ENCODE measurements at places on chromosomes 11 and 22.

DNA sequence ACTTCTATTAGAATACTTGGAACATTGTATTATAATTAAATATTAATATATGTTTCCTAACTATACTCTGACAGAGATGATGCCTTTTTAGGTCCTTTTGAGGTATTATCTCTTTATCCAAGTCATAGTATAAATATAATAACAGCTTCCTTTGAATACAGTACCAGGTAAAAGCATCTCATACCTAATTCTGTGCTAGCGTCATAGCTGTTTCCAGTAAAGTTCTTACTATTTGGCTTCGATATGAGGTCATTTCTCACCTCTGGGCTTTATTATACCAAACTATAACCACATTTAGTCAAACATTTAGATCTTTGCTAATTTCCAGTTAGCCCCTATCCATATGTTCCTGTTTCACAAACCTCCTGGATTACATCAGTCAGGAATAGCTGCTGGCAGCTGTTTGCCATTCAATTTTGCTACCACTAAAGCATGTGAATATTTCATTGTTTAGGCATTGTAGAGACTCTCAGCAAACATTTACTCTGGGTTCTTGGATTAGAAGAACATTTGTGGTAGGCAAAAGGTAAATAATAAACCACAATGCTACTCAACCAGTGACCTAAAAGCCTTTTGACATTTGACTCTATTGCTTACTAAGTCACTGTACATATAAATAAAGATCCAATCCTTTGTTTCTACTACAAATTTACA is 255.1 kb downstream of the TTC28 start:
- peak; percentile 87 for DNase-seq

GRCh38 chr11:62553839-62554361 is 7.3 kb upstream of the AHNAK start:
- DNase-seq, result peak; percentile 93

DNA sequence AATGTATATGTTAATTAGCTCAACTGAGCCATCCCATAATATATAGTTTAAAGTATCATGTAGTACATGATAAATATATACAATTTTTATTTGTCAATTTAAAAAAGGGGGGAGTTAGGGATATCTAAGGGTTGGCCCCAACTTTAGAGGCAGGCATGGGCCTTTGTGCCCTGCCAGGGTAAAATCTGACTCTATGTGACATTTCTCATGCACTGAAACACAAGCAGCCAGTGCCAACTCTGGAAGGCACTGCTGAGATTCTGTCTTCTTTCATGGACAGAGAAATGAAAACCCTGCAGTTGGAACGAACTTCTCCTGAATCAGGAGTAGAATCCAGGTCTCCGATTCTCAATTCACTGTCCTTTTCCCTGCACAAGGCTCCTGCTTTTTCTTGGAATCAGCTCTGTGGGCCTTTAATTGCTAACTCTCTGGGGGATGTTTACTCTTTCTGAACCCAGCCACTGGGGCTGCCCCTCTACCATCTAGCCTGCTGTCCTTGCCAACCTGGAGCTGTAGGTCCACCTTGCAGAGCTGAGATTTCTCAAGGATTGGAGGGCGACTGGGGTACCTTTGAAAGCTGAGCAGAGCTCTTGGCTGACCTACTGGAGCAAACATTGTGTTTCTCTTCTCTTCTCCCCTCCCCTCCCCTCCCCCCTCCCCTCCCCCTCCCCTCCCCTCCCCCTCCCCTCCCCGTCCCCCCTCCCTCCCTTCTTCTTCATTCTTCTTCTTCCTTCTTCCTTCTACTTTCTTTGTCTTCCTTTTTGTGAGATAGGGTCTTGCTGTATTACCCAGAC is 26.7 kb downstream of the SLC5A1 start:
- DNase-seq, result no peak

GRCh38 chr11:66637557-66638176 is 836 bp upstream of the RBM4 start:
- peak; percentile 74 for DNase-seq

DNA sequence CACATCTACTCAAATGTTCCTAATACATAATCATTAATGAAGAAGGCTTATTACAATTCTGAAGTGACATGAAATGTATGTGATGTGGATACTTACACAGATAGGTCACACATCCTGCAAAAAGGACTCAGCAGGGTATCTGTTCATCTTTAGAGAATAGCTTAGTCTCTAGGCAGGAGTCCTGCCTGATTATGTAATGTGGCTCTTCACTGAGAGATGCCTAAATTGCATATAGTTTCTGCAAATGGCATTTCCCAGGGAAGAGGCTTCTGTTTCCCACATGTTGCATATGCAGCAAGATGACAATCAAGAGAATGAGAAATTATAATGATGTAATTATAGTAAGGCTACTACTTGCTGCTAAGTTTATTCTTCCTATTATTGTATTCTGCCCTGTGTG is 58.8 kb upstream of the SLC36A4 start:
- no peak for DNase-seq

GRCh38 chr22:39638958-39639357 is 68.4 kb downstream of the CACNA1I start:
- DNase-seq, result peak; percentile 13

DNA sequence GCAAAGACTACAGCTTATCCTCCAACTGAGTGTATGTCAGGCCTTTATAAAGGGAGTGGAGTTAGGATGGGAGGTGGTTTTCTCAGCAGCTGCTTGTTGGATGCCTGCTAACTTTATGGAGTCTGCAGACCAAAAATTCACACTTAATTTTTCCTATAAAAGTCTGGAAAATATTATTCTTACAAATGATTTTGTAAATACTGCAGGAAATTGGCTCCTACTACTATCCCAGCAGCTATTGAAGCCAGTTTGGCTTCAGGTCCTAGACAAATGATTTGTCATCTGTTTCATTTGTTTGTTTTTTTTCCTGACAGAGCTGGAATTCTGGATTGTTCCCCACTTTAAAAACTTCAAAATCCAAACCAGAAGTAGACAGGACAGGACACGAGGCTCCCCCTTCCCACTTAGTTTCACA is 292.5 kb downstream of the TMEM135 start:
- no peak for DNase-seq

DNA sequence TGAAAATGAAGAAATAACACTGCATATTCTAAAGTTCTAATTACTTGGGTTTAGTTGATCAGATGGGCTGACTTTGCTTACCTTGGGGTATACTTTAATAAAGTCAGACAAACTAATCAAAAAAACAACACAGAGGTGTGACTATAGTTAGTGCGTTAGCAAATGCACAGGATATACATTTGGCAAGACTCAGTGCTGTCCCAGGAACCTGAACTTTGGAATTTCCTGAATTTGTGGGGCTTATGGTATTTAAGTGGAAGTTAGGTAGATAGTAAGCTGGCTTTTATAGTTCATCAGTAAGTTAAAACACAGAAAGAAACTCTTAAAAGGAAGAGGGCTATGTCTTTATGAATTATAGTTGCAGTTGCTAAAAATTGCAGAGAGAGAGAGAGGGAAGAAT is 302.6 kb upstream of the DDI1 start:
- no peak for DNase-seq

DNA sequence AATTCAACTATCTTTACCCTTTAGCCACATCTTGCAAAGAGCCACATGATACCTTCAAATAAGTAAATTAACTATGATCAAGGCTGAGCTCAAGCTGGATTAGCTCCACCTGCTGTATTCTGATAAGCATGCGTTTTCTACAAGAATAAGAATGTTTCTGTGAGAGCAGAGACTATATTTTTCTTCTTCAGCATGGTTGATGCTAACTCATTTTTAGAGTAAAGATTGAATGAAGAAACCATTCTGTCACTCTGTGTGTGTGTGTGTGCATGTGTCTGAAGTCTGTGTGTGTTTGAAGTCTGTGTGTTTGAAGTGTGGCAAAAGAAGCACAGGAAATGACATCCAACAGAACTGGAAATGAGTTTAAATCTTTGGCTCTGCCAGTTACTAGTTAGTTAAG is 12.0 kb upstream of the LAYN start:
- no peak for DNase-seq

- peak; percentile 42 for DNase-seq
Observed at GRCh38 chr11:130070109-130070845, 583 bp downstream of the APLP2 start.

- peak; percentile 62 for DNase-seq
Observed at GRCh38 chr22:27317096-27317495, 484.5 kb downstream of the MN1 start.

DNA sequence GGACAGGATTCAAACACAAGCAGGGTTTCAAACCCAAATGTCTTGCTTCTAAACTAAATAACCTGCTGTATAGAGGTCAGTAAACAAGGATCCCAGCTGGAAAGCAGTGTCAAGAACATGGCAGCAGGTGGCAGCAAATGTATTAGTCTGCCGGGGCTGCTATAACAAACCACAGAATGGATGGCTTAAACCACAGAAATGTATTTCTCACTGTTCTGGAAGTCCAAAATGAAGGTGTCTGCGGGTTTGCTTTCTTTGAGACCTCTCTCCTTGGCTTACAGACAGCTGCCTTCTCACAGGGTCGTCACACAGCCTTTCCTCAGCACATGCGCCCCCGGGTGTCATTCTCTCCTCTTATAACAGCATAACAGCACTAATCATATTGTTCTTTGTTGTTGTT is 65.1 kb upstream of the LRRC55 start:
- peak; percentile 54 for DNase-seq

- DNase-seq, result no peak
Observed at GRCh38 chr22:22616636-22617035, 27.8 kb upstream of the GGTLC2 start.

- DNase-seq, result no peak
Observed at GRCh38 chr11:73783483-73784020, 4.1 kb upstream of the MRPL48 start.

- no peak for DNase-seq
Observed at GRCh38 chr11:123493349-123494063, 63.4 kb downstream of the GRAMD1B start.

DNA sequence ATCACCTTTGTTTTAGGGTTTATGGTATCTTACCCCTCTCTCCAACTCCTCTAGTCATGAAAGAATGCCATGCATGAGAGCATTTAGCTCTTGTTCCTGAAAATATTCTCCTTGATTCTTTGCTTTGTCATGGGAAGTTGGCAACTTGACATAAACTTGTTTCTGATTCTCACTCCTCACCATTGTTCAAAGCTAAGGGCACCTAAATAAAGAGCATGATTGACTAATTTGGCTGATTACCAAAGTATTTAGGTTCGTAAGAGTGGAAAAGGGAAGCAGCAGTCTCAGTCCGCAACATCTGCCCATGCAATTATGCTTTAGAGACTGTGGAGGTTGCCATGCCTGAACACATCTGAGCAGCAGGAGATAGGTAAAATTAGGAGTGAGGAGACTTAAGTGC is 26.4 kb downstream of the OR52K1 start:
- no peak for DNase-seq

DNA sequence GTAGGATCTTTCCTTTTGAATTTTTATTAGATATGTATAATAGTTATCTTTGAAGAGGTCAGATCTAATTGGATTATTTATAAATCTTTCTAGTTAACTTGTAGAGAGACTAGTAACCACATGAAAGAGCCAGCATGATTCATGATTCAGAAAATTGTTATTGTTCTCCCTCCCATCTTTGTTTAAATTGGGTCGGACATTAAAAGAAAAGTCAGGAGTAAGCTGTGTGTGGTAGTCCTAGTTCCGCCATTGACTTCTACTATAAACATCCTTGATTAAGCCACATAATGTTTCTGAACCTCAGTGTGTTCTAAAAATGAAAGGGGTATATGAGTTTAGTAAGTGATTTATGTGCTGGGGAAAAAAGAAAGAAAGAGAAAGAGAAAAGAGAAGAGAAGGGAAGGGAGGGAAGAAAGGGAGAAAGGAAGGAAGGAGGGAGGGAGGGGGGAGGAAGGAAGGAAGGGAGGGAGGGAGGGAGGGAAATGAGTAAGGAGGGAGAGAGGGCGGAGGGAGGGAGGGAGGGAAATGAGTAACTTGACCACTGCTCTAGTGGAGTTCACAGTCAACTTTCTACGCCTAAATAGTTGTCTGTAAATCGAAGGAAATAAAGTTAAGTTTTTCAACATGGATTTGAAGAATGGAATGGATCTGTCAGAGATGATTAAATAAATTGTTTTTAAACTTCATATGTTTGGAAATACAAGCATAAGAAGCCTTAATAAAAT is 32.9 kb downstream of the SIK2 start:
- DNase-seq, result no peak
